ENCODE measurements at places on chromosomes 7 and 10.

DNA sequence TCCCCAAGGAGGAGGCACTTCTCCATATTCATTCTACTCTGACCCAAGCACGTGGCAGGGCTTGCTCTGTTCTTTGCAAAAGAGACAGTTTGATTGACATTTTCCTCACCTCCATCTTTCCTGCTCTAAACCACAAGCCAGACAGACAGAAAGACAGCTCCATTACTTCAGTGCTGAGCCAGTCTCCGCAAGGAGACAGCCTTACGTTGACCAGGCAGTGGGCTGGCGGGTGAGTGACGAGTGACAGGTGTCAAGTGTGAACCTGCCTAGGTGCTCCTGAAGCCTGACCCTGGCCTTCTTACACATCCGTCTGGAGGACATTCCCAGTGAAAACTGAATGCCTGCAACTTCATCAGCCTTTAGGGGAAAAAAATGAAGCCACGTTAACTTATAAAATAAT lies 314.6 kb downstream of the TNS3 start:
- no peak for DNase-seq

DNA sequence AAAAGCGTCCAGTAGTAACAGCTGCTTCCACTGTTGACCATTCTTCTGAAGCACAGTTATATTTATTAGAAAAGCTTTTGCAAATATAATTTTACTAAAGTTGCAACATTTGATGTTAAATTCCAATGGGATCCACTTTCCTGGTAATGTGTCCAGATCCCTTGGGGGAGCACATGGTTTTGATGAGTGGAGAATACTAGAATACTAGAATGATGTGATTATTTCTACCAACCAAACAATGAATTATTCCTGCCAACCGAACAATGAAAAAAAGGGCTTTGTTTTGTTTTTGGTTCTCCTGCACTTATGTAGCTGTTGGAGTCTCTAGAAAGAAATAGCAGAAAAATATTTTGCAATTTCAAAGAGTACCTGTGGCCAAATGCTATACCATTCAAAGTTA lies 59.1 kb downstream of the BPGM start:
- DNase-seq: no peak

GRCh38 chr10:85545874-85546273 lies 820.7 kb downstream of the GRID1 start:
- DNase-seq: no peak

- DNase-seq: no peak
These were observed 305.7 kb downstream of the ELMO1 start for GRCh38 chr7:37142958-37143357.

- DNase-seq: no peak
These were observed 218.3 kb downstream of the AHR start for GRCh38 chr7:17516771-17517170.

GRCh38 chr10:29740981-29741545 lies 106.3 kb upstream of the SVIL start:
- DNase-seq: no peak

DNA sequence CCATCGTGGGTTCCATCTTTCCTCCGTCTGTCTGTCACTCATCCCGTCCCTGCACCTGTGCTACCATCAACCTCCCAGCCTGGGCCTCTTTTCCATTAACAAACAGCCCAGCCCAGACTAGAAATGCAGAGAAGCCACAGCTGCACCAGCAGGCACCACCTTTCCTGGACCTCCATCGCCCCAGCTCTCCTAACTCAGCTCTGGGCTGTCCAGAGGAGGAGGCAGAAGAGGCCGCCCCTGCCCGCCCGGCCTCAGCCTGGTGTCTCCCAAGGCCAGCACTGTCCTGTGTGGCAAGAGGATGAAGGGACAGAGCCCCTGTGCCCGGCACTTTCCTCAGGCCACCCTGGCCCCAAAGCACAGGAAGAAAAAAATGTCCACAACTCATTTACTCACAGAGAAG lies 225.6 kb downstream of the PTPRN2 start:
- DNase-seq: no peak

DNA sequence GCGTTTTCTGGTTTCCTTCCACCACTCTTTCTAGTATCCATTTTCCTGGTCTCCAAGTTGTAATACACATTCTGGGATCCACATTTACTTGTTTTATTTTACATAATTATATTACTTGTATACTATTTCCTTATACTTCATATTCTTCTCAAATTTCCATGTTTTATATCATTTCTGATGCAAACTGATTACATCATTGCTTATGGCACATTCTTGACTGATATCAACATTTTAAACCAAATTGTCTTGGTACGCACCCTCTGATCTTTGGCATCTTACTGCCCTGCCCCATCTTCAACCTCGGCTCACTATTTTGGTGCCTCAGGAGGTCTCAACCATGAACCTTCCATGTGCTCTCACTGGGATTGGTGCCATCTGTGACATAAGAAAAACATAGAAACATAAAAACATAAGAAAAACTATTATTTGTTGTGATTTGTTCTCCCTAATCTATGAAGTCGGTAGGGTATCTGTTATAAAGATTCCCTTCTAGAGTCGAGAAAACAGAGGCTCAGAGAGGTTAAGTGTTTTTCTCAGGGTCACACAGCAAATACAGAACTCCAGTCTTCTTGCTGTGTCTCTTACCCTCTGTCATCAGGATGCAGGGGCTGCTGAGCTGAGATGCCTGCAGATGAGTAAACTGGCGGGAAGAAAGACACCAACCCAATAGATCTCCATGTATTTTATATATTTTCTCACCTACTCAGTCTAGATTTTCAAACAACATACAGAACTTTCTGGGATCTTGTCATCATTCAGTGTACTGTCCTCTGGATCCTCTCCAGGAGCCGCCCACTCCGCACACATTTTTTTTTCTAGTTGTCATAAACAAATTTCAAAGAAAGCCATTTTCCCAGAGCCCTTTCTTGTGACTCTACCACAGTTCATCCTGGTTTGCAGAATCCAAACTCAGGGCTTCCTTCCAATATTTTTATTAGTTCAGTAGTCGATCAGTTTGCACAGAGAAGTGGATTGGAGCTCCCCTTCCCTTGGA lies 79.5 kb downstream of the PARP12 start:
- no peak for DNase-seq

DNA sequence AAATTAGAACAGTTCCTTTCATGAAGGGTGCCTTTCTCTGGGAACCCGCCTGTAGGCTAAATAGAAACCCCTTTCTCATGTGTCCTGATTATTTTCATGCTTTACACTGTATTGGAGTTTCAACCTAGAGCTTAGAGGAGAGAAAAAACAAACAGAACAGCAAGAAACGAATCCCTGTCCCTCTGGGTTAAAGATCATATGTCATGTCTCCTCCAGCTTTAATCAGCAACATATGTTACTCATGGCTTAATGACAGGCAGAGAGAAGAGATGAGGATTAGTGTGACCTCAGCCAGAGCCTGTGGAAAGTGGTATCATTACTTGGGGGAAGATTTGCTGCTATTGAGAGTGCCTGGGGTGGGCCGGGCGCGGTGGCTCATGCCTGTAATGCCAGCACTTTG lies 32.1 kb downstream of the CRCP start:
- no peak for DNase-seq

DNA sequence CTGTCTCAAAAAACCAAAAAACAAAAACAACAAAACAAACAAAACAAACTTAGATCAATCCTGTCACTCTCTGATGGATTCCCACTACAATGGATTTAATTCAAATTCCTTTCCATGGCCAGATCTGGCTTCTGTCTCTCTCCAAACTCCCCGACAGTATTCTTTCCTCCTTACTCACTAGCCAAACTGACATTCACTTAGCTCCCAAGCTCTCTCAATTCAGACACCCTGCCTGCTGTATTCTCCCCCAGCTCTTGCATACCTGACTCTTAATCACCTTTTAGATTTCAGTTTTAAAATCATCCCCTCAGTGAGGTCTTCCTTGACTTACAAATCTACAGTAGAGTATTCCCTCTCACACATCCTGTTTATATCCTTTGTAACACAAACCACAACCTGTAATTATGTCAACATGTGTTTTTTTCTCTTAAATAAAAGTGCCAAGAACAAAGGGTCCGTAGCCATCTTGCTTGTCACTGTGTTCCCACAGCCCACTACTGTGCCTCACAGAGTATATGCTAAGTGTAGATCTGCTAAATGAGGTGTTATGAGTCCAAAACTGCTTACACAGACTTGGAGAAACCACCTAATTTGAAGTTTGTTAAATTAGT lies 14.4 kb downstream of the HERPUD2 start:
- DNase-seq: no peak

- no peak for DNase-seq
These were observed 343.1 kb downstream of the HPSE2 start for GRCh38 chr10:98892523-98892922.

- DNase-seq: no peak
These were observed 22.8 kb downstream of the VPS26A start for GRCh38 chr10:69146759-69147158.

GRCh38 chr7:114007386-114007785 lies 88.6 kb upstream of the PPP1R3A start:
- DNase-seq: no peak

- DNase-seq: no peak
These were observed 36.9 kb upstream of the ELFN1 start for GRCh38 chr7:1632916-1633785.

DNA sequence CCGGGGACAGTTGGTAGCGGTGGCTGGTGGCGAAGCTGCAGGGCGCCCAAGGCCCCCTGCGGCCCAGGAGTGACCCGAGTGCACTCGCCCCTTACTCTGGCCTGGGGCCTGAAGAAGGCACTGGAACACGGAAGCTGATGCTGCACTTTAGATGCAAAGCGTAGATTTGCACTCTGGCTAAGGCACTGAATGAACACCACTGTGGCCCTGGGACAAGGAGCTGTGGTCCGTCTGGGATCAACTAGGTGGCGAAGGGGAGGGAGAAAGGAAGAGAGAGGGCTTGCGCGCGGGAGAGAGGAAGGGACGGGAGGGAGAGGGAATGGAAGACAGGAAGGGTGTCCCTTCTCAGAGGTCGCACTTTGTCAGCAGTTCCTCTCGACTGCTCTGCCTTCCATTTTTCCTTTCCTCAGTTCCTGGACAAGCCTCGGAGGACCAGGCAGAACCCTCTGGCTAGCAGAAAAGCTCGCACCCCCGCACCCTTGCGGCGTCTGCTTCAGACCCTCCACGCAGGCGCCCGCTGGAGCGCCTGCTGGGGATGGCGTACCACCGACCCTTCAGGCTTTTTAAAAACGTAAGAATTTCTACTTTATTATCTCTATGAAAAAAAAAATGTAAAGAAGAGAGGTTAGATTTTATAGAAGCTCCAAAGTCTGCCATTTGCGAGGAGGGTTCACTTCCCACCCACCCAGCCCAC lies 1.2 kb downstream of the FERD3L start:
- no peak for DNase-seq

DNA sequence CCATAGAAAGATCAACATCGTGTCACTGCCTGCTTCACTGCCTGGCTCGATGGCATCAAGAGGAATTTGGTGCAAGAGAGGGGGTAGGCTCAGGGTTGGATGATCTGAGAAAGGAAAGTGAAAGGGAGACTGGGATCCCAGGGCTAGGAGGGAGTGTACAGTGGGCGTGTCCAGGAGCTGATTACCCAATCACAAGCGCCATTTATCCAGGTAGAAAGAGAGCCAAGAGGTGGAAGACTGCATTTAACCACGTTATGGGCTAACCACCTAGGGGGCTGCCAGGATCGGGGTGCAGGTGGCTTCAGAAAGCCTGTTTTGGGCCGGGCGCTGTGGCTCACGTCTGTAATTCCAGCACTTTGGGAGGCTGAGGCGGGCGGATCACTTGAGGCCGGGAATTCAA lies 10.3 kb downstream of the PODXL start:
- DNase-seq: no peak
